AG08396 (cell line): ENCODE measurements at places on chromosomes 7 and 10.

- DNase-seq = no peak
Observed at GRCh38 chr7:109996927-109997326, 1094.0 kb upstream of the LRRN3 start.

DNA sequence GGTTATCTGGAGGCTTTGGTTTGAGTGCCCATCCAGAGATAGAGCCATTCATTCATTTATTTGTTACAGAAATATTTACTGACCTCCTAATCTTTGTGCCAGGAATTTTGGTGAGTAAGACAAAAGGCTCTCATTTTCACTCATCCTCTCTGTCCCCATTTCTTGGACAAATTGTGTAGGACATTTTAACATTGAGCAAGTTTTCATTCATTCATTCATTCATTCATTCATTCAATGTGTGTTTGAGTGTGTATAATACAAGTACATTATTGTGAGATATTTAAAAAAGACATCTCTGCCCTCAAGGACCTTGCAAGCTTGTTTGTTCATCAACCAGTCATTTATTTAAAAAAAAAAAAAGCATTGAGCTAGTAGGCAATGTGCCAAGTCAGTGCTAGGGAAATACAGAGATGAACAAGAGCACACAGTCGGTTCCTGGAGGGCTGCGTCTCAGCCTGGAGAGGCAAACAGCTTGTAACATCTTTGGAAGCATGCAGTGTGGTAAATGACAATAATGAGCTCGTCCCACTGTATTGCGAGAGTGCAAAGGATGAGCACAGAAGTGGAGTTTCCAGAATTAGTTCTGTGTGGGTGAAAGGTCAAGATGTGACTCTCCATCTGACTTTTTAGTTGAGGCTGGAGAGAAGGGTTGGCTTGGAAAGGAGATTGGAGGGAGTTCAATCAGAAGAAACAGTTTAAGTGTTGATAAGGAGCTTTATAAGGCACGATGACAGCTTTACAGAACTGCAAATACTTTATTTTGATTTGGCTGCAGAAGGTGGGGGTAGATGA is 50.5 kb upstream of the HBP1 start:
- DNase-seq = no peak

DNA sequence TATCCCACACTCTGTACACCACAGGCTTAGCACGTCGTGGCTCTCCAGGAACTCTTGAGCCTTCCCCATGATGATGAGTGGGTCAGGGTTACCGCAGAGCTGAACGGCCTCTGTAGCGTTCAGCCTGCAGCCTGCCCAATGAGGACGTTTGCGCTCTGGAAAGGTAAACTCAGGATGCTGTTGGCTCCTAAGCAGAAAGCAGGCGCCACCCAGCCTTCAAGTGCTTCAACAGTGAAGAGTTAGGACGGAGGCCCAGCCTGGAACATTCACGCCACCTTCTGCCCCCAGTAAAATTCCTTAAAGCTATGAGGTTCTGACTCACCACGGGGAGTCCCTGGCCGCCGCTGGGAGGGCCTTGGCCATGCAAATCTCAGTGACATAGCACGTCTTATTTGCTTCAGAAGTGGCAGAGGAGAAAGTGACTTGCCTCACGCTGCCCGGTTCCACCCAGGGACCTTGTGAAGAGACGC is 161.5 kb upstream of the SH2B2 start:
- peak; percentile 88 for DNase-seq

GRCh38 chr7:137304624-137305235 is 38.8 kb downstream of the PTN start:
- DNase-seq = peak; percentile 9

- DNase-seq = no peak
Observed at GRCh38 chr7:29019896-29020295, 61.8 kb upstream of the TRIL start.

DNA sequence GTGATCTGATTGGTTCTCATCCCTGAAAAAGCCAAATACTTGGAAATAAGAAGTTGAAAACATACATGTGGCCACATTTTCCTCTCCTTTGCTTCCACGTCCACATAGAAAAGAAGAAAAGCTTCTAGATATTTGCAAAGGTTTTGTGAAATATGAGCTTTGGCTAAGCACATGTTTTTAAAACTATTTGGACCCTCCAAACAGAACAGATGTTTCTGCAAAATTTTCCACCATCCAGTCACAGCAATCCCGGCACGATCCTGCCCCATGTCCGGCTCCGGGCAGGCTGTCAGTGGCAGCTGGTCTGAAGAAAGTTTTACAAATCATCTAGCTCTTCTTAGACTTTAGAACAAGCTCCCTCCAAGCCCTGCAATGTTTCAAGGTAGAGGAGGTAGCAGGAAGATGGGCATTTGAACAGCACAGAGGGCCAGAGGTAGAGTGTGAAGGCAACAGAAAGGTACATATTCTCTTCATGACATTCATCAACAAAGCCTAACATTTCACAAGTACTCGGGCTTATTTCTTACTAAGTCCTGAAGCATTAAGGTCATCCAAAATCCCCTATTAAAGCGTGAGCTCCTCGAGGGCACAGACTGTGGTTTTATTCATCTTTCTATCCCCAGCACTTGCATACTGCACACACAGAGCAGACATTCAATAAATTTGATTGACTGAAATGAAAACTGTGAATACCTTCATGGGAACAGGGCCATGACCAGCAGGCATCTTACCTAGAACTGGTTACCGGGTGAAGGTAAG is 110.1 kb downstream of the JAZF1 start:
- DNase-seq = no peak

- peak; percentile 41 for DNase-seq
Observed at GRCh38 chr10:74213571-74214162, 62.6 kb downstream of the ADK start.

DNA sequence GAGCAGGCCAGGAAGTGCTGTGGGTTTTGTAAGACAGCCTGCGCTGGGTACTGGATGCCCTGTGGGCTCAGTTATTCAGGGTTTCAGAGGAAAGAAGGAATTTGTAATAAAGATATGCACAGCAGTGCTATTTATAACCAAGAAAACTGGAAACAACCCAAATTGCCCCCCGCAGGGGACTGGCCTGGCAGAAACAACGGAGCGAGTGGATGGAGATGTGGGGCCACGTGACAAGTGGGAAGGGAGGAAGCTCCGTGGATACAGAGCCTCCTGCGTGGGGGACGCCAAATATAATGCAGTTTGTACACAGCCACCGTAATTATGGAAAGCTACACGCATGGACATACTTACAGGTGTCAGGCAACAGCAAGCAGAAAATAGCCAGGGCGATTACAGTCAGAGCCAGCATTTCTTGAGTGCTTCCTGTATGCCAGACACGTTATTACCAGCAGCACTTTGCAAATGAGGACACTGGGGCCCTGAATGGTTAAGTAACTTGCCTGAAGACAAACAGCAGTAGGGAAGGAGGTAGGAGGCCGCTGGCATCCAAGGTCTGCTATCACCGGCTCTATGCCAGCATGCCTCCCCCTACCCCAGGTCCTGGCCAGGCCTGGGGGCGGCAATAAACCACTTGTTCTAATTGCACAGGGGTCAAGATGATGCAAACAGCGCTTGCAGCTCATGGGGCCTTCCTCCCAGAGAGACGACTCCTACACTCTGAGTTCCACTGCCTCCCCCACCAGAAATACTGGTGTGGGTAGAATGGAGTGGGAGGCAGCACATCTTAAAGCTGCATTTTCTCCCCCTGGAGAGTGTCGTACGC is 8.7 kb upstream of the CAMK2B start:
- DNase-seq = no peak

DNA sequence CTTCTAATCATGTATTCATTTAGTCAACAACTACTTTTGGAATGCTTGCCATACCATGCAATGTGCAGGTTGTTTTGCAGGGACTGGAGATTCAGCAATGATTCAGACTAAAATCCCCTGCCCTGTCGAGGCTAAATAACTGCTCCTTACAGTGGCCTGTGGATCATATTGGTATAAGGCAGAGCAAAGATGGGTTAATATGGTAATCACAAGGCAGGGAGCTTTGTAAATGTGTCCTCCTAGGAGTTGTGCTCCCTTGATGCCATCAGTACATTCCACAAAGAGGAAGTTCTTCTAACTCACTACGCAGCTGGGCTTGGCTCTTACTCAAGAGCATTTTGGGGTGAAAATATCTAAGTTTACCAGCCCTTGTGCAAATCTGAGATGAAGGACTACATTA is 614 bp upstream of the IFIT2 start:
- DNase-seq = no peak

- DNase-seq = no peak
Observed at GRCh38 chr10:17751781-17752445, at the start of gene TMEM236. TSS of gene TMEM236 (plus strand) at chr10:17752201. CDS start at chr10:17752296, 95 bp downstream.

DNA sequence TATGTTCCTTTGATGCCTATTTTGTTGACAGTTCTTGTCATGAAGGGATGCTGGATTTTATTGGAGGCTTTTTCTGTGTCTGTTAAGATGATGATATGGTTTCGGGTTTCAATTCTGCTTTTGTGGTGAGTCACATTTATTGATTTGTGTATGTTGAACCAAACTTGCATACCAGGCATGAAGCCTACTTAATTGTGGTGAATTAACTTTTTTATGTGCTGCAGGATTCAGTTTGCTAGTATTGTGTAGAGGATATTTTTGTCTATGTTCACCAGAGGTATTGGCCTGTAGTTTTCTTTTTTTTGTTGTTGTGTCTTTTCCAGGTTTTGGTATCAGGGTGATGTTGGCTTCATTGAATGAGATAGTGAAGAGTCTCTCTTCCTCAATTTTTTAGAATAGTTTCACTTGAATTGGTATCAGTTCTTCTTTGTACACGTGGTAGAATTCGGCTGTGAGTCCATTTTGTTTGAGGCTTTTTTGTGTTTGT is 345.9 kb downstream of the KIF20B start:
- DNase-seq = no peak

- no peak for DNase-seq
Observed at GRCh38 chr10:35451151-35452016, 115.1 kb downstream of the CCNY start.

- DNase-seq = no peak
Observed at GRCh38 chr10:114492351-114493037, 88.2 kb upstream of the AFAP1L2 start.

DNA sequence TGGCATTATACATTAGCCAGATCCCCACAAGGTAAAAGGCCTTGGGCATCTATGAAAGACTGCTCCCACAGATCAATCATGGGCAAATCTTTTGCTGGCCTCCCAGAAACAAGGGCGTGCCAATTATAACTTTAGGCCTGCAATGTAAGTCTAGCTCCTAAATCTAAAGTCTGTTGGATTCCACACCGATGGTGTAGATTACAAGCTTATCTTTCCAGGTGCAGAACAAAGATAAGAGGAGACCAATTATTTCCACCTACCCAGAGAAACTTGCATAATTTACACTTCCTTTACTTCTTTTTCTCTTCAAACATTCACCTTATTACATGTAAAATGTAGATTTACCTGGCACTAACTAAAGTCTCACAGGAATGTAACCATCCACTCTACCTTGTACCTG is 713.1 kb downstream of the SUGCT start:
- no peak for DNase-seq

DNA sequence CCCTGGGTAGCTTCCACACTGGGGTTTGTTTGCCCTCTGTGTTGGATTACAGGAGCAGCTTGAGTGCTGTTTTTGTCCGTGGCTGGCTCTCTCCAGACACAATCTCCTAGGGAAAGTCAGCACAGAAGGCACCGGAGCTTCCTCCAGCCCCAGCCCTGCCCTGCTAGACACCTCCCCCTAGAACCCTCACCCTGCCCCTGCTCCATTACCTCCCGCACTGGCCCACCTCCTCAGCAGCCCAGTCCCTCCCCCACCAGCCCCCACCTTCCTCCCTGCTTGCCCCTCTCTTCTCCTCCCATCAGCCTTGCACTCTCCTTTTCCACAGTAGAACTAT is 130.5 kb downstream of the ADCY1 start:
- DNase-seq = no peak

DNA sequence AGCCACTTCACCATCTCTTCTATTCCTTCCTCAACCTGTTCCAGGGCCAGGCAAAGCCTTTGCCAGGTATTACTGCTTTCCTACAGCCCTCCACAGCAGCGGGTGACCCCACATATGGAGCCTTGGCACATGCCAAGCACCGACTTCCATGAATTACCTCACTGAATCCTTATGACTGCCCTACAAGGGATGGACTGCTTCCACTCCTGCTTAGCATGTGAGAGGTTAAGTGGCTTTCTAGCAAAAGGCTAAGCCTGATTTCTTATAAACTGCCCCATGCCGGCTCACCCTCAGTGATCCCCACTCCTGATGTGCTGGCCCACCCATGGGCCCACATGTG is 44.0 kb upstream of the PDLIM1 start:
- no peak for DNase-seq

GRCh38 chr10:133325440-133326222 is 11.1 kb downstream of the CALY start:
- DNase-seq = no peak

GRCh38 chr7:27165089-27165995 is at the start of gene HOXA9:
TSS of gene HOXA9 (minus strand) at chr7:27165537. CDS start at chr7:27165457, 80 bp downstream.
- DNase-seq = no peak

DNA sequence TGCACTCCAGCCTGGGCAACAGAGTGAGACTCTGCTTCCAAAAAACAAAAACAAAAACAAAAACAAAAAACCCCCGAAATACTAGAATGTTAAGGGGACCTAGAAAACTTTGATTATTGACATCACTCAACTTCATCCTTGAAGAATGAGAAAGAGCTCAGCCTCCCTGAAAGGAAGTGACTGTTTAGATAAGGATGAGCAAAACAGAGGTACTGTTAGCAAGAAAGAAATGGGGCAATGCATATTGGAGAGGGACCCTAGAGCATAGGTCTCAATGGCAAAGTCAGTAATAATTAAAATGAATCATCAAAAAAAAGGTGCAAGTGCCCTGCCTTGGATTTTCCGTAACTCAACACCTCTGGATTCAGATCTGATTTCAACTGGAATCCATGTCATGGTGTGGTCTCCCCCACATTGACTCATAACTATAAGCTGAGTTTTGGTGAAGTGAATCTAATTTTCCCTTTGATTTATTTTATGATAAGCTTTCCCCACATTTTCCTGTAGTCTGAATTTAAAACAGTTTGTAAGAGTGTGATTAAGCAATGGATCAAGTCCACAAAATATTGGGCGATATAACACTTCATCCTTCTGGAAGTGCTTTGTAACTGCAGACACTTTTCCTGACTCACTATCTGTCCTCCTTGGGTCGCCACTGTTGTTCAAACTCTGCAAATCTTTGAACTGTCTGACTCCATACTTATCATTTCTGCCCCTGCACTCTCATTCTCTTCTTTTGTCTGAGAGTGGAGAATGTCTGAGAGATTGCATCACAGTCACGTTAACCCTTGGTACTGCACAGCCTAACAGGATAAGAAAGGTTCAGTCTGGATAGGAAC is 224.8 kb upstream of the LYZL1 start:
- DNase-seq = no peak
